ENCODE measurements at places on chromosomes 4 and X. TPM values are rescaled to one million over a fixed set of nuclear protein-coding genes. Genes with fewer than 3 reads are reported as not detected.

Gene PDGFC
- 27.5 TPM for total RNA-seq

Gene GLRA2
- not detected for total RNA-seq

DNA sequence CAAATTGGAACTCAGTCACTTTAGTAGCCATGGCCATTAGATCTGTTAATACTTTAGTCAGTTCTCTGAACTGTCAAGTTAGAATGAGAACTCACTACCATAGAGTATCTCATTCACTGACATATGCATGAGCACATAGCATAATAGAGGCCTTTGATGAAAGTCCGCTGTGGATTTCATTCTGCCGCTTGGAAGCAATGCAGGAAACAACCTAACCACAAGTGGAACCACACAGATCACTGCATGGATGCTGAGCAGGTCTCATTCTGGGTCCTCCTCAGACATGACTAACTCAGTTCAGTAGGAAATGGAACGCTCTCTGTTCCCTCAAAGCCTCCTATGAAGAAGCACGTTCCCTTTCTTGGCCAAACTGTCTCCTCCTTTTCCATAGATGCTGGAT, 1624.8 kb upstream of the TENM3 start:
- DNase-seq: peak; percentile 55

Gene ZNF81
- total RNA-seq: 4.0 TPM

Gene CFI
- 1.1 TPM for total RNA-seq

Gene EMCN
- total RNA-seq: not detected

Gene RENBP
- total RNA-seq: 0.62 TPM

Gene AFAP1
- total RNA-seq: 29.9 TPM

Gene SPATA4
- total RNA-seq: 0.19 TPM

DNA sequence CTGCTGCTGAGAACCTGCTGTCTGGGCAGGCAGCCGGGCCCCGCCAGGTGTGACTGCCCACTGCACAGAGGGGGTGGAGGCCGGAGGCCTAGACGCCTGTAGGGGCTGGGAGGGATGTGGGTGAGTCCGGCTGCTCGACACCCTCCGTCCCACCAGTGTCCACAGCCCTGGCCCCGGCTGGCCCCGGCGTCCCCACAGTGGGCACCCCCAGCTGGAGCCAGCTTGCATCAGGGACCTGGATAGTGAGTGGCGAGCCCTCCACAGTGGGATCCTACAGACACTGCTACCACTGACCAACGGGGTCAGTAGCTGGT, 34.7 kb upstream of the SPON2 start:
- no peak for DNase-seq

Gene IQCM
- total RNA-seq: 0.21 TPM

GRCh38 chrX:14064626-14065432, 35.1 kb upstream of the GEMIN8 start:
- DNase-seq: peak; percentile 82

DNA sequence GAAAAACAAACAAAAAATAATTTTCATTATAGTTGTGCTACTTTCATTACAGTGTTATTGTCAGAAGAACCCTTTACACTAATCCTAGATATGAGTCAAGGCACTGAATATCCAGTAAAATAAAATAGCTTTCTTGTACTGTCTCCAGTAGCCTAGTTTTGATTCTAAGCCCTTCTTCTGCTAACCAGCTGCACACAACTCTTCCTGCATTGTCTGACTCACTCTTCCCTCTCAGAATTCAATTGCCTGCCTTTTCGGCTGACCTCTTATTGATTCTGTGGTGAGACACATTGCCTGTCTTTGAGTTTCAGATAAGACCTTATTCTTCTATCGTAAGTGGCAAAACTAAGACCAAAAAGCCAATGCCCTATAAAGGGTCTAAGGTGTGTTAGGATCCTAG, 26.7 kb upstream of the PCDH18 start:
- no peak for DNase-seq

DNA sequence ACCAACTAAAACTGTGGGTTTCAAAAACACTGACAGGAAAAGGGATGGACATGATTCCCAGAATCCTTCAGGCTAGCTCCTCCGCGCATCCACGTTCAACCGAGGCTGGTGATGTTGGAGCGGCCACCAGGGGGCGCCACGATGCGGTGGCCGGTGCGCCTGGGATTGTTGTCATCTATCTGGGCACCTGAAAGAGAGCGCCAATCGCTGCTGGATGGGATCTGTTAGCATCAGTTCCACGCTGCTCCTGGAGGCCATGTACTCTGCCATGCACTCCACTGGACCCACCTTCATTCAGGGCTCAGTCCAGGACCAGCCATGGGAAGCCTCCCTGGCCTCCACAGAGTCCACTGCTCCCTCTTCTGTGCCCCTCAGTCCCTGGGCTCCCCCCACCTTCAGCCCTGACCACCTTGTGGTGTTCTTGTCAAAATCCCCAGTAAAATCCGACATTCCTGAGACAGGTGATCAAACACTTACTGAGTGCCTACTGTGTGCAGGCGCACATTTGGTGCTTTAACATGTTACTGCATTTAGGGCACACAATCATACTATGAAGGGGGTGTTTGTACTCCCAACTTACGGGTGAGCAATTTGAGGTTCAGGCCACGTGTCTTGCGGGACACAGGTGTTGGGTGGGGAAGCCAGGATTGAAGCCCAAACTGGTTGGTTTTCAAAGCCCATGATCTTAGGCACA, 71.1 kb downstream of the CRMP1 start:
- DNase-seq: no peak

- DNase-seq: no peak
Observed at GRCh38 chr4:102862747-102863146, 6.0 kb upstream of the CISD2 start.

Gene ZRSR2
- 8.0 TPM for total RNA-seq

Gene ZFYVE28
- total RNA-seq: 0.89 TPM

Gene TMEM31
- total RNA-seq: not detected

GRCh38 chr4:21041708-21042107, 341.4 kb downstream of the PACRGL start:
- no peak for DNase-seq

DNA sequence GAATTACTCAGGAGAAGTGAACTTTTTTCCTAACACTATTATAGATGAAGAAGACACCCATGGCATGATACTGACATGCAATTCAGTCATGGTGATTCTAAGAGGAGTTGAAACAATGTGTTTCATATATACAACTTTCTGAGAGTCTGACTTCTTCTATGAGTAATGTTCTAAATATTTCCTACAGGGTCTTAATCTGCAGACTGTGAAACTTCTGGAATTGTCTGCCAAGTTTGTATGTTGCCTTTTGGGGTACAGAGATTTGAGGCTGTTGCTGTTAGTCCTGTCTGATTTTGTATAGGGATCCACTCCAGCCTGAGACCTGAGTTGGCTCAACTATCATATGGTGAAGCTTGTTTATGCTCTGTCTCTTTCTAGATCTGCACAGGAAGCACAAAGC, 160.6 kb upstream of the GATB start:
- DNase-seq: peak; percentile 4

GRCh38 chrX:44954562-44954961, 81.6 kb downstream of the KDM6A start:
- no peak for DNase-seq

DNA sequence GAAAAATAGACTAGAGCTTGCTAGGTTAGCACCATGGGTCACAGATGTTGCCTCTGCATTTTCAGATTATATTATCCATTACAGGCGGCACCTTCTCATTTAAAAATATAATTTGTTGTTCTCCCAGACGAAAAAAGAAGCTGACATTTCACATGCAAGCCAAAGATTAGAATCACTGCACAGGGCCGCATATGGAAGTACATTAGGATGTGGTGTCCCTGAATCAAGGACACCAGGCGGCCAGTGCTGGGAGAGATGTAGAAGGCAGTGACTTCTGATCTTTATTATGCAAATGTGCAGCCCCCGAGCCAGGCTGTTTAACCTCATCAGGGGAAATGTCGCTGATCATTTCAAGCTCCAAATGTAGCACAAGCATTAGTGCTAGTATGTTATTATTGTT, 22.8 kb downstream of the REELD1 start:
- no peak for DNase-seq

DNA sequence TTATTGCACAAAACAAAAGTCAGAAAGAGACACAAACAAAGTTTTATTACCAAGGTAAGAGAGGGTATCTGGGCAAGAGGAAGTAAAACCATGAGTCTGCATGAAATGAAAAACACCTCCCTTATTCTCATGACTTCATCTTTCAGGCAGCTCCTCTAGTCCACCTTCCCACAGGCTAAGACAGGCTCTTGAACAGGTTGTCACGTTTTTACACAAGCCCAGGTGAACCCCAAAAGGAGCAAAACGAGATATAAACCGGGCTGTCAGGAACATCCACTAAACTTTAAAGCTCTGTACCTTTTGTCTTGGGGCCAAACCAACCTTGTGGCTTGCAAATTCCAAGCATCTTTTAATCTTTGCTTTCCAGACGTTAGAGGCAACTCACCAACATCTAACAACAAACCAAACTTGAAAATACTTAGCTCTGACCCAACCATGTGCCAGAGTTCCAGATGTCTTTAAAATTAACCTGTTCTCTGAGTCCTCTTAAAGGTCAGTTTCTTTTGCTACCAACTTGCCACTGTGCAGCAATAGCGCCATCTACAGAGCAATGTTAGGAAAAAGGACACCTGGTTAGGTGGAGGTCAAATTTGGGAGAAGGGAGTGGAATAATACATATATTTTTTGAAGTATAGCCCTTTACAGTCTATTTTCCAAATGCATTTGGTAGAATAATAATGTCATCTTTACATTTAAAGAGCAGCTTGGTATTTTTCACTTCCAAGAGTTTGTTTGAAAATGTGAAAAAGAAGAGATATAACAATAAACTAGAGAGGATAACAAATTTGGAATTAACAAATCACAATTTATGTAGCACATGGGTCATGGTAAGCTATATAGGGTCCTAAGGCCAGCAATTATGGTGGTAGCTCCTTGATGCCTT, 73.1 kb downstream of the QRFPR start:
- DNase-seq: peak; percentile 61

DNA sequence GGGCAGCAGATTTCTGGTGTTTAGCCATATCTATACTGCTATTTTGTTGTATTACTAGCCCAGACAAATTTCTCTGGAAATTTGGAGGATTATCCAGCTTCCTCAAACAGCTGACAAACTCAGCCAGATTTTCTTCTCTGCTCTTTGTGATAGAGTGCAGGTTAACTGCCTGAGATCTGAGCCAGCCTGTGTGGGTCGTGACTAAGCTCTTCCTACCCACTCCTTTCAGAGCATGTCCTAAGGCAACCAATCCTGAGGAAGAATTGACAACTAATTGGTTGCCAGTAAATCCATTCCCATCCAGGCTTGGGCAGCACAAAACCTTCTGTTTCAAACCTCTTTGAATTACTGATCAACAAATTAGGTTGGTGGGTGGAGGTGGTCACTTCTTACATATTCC, 2.5 kb upstream of the GABRA2 start:
- no peak for DNase-seq

Gene F9
- total RNA-seq: not detected

- DNase-seq: no peak
Observed at GRCh38 chrX:41335198-41335957, 1.4 kb downstream of the DDX3X start.

DNA sequence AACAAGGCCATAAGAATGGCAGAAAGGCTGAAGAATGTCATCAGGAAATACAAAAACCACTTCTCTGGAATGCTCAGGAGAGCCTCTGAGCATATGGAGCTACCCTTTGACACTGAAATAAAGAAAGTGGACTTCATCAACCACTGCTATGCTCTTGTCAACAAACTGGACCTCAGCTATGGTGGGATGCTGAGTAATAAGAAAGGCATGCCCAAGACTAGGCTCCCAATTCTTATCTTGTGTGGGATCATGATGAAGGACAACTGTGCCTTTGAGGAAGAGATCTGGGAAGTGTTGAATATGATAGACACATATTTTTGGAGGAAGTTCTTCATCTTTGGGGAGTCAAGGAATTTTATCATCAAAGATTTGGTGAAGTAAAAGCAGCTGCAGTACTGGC, 86.9 kb upstream of the MAGEB16 start:
- peak; percentile 40 for DNase-seq

DNA sequence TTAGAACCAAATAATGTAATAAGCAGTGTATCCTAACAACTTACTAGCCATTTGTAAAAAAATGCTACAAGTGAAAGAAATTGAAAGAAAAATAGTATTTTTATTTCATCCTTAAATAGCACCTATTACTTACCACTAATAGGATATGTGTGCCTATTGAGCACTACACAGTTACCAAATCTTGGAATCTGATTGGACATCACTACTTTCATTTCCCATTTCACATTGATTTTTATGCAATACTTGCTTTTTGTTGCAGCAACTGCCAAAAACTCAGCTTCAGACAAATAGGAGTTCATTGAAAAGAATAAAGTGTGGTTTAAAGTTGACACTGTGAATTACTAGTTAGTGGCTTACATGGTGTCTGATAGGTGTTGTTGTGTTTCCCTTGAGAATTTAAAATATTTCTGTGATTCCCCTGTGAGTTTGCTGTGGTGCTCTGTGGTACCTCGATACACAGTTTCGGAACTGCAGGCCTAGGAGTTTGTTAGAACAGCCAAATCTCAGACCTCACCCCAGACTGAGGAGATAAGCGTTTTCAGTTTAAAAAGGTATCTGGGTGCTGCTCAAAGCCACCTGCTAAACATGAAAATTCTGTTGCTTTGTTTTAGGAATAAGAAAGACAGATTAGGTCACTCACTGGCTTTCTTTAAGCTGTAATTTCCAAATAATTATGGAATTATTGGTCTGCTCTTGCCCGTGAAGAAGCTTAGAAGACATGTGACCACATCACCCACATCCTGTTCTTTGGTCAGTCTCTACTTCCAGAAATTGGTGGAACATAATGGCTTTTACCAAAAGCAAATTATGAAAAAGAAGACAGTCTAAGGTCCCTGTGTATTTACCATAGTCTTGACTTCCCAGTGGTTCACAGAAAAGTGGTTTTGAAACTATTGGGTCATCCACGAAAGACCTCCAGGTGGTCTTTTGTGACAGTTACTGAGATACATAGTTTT, 97.8 kb downstream of the SYTL5 start:
- no peak for DNase-seq

DNA sequence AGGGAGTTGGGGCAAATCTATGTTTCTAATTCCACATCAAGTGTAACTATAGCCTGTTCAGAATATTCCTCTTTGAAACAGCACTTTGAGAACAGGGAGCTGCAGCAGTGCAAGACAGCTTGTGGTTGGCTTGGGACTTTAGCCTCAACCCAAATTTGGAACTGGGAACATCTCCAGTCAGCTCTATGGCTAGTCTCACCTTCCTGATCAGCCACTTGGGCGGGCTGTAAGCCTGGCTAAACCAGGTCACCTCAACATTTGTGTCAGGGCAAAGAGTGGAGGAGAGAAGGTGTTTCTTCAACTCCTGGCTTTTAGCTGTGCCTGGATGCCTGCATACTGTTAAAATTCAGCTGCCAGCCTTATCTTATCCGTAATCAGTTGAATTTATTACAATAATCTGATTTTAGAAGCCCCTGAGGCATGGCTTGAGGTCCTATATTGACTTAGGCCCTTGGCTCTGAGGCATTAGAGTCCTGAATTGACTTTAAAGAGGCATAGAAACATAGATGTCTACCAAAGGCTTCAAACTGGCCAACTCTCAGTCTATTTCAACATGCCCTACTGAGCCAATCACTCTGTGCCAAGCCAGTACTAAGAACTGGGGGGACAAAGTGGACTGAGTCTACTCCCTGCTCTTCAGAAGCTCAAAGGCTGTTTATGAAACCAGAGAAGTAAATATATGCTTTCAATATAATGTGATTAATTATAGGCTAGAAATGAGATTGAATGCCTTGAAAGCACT, 18.7 kb upstream of the AR start:
- DNase-seq: no peak

- peak; percentile 22 for DNase-seq
Observed at GRCh38 chr4:4606321-4606720, 64.5 kb upstream of the STX18 start.

Gene IGSF1
- total RNA-seq: not detected

Gene ADRA2C
- 5.9 TPM for total RNA-seq
